Activated T-helper 17 cell treated with anti-CD3 and anti-CD28 coated beads, Interleukin-2, amount 50 U/mL, for 72 hours (primary cell): ENCODE measurements at places on chromosomes 16 and 17.

DNA sequence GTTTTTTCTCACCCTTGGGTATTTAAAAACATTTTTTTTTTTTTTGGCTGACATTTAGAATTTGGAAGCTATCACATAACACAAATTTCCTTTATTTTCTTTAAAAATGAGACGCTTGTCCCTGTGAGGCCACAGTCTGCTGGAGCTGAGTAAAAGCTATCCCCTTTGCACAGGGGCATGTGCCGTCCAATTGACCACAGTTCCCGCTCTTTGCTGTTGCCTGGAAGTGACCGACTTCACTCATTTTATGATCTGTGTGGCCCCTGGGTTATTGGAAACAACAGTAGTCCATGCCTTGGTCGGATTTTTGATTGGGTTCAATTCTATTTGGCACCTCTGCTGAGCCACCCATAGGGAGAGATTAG, 405.0 kb downstream of the CPPED1 start:
- no peak for ATAC-seq

- ATAC-seq: peak; percentile 68
Observed at GRCh38 chr16:2473999-2474876, 689 bp upstream of the TBC1D24 start.

DNA sequence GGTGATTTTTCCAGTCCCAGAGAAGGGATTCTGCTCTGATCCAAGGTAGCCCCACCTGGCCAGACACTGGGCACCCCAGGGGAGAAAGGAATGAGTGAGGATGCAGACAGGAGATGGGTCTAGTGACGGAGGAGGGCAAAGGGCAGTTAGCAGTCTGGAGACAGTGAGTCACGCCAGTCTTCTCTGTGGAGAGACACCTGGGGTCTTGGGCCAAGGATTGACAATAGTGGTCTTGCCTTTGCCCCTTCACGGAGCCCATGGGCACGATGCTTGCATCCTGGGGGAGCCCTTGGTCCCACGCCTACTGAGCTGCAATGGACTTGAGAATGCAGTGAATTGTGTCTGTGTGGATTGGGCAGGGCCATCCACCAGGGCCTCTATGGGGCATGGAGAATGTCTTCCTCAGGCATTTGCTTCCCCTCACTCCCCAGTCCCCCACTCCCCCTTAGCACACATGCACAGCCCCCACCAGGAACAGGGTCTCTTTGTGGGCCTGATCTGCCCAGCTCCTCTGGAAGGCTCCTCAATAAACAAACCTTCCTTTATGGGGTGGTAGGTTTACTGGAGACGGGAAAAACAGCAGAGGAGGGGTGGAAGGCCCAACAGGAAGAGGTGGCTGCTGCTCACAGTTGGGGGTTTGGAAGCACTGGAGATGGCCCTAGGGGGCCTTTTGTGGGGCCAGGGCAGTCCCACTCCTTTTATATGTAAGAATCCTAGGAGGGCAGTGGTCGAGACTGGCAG, 1.4 kb downstream of the CHAD start:
- ATAC-seq: no peak

GRCh38 chr17:50728881-50729765, 9.7 kb downstream of the LUC7L3 start:
- peak; percentile 86 for ATAC-seq

GRCh38 chr17:21375757-21376080, 438 bp upstream of the KCNJ12 start:
- ATAC-seq: no peak

GRCh38 chr17:9821921-9822320, at the start of gene GSG1L2:
Gene GSG1L2, minus strand, starts transcription at chr17:9822079. Its CDS starts 8 bp downstream, at chr17:9822071.
- ATAC-seq: no peak

DNA sequence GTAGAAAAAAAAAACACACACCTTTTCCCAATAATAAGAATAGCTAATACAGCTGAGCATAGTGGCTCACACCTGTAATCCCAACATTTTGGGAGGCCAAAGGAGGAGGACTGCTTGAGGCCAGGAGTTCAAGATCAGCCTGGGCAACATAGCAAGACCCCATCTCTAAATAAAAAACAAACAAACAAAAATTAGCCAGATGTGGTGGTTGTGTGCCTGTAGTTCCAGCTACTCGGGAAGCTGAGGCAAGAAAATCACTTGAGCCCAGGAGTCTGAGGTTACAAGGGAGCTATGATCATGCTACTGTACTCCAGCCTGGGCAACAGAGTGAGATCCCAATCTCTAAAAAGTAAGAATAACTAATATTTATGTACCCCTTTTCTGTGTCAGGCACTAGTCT, 42.8 kb upstream of the GFOD2 start:
- ATAC-seq: no peak

DNA sequence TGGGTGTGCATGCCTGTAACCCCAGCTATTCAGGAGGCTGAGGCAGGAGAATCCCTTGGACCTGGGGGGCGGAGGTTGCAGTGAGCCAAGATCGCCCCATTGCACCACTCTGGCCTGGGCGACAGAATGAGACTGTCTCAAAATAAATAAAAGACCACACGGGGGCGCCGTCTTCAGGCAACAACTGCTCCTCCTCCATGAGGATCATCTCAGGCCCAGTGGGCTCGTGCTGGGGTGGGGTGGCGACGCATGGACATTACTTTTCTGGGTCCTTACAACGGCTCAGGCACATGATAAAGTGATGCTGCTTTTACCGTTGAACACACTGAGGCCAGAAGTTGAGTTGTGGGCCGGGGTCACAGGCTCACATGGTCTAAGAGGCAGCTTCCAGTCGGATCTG, 56.2 kb downstream of the PRMT7 start:
- no peak for ATAC-seq

- ATAC-seq: peak; percentile 39
Observed at GRCh38 chr16:27389272-27389961, 12.6 kb upstream of the IL21R start.

DNA sequence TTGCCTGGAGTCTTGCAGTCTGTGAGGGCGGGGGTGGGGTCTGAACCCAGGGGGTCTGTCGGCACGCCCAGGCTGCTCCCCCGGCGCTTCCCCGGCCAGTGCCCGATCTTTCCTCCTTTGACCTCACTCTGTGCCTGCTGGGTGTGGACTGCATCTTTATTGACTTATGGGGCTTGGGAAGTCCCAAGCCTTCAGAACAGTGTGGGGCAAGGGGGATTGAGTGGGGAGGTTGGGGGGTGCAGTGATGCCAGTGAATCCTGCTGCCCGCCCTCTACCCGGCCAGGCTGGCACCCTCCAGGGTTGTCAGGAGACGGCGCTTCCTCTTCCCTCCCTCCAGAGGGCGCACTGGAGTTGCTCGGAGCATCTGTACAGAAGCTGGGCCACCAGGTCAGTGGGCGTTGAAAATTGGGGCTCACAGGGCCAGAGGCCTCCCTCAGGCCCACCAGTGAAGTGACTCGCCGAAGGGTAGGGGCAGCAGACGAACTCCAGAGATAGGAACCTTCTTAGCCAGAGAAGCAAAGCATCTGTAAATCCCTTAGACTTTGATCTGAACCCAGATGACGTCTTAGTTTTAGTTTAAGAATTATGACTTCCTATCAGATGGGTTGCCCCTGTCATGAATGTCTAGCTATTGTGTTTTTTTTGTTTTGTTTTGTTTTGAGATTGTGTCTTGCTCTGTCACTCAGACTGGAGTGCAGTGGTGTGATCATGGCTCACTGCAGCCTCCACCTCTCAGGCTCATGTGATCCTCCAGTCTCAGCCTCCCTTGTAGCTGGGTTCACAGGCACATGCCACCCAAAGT, 184.8 kb upstream of the CIBAR2 start:
- peak; percentile 78 for ATAC-seq

GRCh38 chr16:89476379-89476778, 14.0 kb downstream of the ANKRD11 start:
- ATAC-seq: peak; percentile 20

DNA sequence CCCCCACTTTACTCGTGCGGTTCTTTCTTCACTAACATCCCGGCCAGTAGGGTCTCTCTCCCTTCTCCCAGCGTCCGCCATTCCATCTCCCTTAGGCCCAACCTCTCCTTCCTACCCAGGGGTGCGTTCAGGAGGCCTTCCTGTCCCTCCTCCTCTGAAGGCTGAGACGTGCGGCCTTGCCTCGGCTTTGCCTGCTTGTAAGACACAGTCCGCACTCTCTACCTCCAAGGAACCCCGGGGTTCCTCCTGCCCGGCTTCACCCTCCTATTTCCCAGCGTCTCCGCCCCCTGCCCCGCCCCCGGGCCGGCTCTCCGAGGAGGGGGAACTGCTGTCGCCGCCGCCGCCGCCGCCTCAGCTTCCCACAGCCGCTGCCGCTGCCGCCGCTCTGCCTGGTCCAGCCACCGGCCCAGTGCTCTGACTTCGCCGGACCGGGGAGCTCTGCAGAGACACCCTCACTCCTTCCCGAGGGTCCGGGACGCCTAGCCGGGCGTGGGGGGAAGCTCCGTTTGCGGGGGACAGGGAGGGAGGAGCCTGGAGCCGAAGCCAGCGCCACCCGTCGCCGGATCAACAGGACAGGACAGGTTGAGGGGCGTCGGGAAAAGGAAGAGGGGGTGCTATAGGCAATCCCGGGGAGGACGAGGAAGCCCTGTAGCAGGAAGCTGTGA, 1.2 kb upstream of the FGF11 start:
- no peak for ATAC-seq

DNA sequence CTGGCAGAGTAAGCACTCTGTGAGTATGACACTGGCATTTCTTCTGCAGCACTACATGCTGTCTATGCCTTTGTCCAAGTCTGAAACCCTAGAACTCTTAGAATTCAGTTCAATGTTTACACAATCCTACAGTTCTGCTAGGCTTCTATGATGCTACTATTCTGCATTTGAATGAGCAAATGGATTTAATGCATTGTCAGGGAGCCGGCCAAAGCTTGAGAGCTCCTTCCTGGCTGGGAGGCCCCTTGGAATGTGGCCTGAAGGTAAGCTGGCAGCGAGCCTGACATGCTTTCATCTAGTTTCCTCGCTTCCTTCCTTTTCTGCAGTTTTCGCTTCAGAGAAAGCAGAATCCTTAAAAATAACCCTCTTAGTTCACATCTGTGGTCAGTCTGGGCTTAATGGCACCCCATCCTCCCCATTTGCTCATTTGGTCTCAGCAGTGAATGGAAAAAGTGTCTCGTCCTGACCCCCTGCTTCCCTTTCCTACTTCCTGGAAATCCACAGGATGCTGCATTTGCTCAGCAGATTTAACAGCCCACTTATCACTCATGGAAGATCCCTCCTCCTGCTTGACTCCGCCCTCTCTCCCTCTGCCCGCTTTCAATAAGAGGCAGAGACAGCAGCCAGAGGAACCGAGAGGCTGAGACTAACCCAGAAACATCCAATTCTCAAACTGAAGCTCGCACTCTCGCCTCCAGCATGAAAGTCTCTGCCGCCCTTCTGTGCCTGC, at the start of gene CCL2:
CCL2 (plus strand) TSS at position 635 of the 730 bp plus-strand sequence; CDS start at position 700, 65 bp downstream.
- no peak for ATAC-seq

DNA sequence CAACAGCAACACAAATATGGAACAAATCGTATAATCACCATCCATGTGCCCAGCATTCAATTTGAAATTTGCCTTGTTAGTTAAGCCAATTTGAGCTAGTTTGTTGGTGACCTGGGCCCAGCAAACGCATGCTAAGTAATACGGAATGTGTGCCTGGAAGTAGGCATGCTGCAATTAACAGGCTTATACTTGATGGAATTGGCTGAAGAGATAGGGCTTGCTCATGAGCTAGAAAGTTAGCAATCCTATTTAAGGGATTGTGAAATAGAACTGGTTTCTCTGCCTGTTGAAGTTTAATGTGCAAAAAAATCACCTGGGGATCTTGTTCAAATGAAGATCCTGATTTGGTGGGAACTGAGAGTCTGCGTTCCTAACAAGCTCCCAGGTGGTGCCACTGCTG, 8.5 kb upstream of the LPO start:
- ATAC-seq: no peak

GRCh38 chr17:6140188-6140587, 70.0 kb downstream of the WSCD1 start:
- no peak for ATAC-seq

GRCh38 chr16:11145173-11145818, 110.7 kb downstream of the SOCS1 start:
- no peak for ATAC-seq

- no peak for ATAC-seq
Observed at GRCh38 chr16:49688036-49688697, 167.7 kb downstream of the ZNF423 start.

GRCh38 chr17:73043686-73044581, 48.6 kb downstream of the SLC39A11 start:
- peak; percentile 38 for ATAC-seq

DNA sequence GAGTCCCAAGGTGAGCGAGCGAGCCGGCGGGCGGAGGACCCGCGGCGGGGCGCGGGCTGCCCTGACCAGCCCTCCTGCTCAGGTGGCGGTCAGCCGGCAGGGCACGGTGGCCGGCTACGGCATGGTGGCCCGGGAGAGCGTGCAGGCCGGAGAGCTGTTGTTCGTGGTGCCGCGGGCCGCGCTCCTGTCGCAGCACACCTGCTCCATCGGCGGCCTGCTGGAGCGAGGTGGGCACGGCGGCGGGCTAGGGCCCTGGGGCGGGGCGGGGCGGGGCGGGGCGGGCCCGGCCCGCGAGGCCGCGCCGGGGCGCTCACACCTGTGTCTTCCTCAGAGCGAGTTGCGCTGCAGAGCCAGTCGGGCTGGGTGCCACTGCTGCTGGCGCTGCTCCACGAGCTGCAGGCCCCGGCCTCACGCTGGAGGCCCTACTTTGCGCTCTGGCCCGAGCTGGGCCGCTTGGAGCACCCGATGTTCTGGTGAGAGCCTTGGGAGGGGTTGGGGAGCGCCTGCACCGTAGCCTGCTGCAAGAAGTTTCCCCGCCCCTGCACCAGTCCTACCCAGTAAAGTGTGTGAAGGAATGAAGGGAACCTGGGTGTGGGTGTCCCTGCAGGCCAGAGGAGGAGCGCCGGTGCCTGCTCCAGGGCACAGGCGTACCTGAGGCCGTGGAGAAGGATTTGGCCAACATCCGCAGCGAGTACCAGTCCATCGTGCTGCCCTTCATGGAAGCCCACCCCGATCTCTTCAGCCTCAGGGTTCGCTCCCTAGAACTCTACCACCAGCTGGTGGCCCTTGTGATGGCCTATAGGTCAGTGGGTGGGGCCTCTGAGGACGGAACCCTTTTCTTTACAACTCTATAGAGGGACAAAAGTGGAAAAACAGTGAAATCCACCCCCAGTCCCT, 802 bp downstream of the SETD6 start:
- ATAC-seq: peak; percentile 50

DNA sequence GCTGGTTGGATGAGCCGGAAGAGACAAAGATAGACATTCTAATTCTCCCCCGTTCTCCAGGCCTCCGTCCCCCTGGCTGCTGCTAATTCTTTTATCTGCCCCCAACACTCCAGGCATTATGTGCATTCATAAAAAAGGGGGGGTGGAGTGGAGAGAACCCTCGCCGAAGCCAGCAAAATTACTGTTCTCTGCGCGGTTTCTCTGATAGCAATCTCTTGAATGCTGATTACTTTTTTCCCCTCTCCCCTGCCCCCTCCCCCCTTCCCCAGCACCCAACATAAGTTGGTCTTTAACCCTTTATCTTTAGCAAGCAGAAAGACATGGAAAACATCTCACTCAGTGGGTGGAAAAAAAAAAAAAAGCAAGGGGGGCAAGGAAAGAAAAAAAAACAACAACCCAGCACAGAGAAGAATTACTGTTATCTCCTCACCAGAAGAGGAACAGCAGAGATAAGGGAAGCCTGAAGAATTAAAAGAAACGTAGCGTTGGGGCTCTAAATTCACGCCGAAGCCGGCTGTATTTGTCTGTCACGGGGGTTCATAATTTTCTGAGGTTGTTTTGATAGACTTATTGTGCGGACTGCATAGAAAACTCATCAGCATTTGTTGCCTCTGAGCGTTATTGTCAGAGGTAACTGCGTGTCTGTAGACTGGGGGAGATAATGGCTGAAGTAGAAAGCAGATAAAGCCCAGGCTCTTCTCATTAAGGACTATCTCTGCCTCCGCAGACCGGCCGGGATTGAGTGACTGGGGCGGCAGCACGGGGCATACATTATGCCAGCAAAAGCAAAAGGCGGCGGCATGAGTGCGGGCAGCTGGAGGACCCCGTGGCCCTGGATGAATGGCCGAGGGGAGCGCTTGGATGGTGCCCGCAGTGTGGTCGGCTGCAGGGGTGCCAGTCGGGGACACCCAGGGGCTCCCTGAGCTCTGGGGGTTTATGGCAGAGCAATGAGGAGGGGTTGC, 126.9 kb downstream of the MRM1 start:
- ATAC-seq: peak; percentile 41
